ENCODE measurements at places on chromosomes 1 and 21.
A peak's percentile ranks its signal among the peaks of the same experiment; 100 is the strongest.

DNA sequence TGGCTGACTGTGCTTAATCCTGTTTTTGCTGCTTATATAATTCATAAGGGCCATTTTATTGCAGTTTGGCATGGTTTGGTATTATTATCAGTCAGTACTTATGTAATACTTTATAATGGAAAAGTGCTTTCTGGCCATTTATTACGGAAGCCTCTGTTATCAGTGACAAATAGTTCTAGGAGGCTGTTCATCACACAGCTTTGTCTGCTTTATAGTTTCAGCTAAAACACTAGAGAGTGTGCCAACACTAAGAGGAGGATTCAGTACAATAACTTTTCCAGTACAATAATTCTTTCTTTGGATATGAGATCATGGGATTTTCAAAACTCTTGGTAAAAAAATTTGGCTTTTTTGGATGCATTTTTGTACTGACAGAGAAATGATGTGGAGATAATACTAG is 102.9 kb upstream of the PTGFR start:
- DNase-seq, result no peak

- no peak for DNase-seq
Measured at GRCh38 chr1:22484706-22485345, 33.2 kb downstream of the ZBTB40 start.

GRCh38 chr21:44764319-44765230 is 37.0 kb downstream of the UBE2G2 start:
- no peak for DNase-seq

- peak; percentile 21 for DNase-seq
Measured at GRCh38 chr1:112818990-112819689, 104.0 kb upstream of the PPM1J start.

DNA sequence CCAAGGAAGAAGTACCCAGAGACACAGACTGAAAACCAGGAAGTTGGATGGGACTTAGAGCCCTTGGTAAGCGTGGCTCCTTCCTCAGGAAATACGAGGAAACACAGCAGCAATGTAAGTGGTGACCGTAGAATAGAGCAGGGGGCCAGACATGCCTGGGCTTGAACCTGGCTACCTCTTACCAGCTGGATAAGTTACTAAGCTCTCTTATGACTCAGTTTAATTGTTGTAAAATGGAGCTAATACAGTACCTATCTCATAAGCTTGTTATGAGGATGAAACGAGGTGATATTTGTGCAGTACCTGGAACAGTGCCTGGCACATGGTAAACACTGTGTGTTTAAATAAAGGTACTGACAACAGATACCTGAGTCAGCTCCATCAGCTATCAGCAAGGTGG is 19.2 kb downstream of the EBNA1BP2 start:
- no peak for DNase-seq

DNA sequence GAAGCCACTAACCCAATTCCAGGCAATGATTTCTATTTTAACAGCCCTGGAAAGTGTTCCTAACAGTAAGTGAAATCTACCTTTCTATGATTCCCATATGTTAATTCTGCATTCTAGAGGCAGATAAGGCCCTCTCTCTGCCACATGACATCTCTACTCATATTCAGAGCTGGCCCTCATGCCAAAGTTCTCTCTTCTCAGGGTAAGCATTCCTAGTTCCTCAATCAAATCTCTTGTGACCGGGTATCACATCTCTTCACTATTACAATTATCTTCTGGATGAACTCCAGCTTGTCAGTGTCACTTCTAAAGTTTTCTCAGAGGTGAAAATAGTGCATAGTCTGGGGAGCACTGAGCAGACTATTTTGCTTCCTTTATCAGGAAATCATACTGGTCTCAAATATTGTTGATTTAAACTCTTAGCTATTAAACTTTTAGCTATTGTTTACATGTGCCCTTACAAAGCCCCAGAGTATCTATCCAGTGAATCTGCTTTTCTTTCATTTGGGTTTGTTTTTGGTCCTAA is 66.4 kb upstream of the TNFSF18 start:
- no peak for DNase-seq

Data from testis (tissue), 5 donors.